ENCODE measurements at places on chromosomes 5 and 9.

GRCh38 chr5:59099270-59099994 lies 516.6 kb downstream of the RAB3C start:
- DNase-seq: no peak

- no peak for DNase-seq
These were observed 26.7 kb downstream of the LNPEP start for GRCh38 chr5:96962540-96962991.

- no peak for DNase-seq
These were observed 27.3 kb downstream of the CLTA start for GRCh38 chr9:36218011-36218410.

- no peak for DNase-seq
These were observed 26.0 kb downstream of the KDM4C start for GRCh38 chr9:6783753-6784152.

DNA sequence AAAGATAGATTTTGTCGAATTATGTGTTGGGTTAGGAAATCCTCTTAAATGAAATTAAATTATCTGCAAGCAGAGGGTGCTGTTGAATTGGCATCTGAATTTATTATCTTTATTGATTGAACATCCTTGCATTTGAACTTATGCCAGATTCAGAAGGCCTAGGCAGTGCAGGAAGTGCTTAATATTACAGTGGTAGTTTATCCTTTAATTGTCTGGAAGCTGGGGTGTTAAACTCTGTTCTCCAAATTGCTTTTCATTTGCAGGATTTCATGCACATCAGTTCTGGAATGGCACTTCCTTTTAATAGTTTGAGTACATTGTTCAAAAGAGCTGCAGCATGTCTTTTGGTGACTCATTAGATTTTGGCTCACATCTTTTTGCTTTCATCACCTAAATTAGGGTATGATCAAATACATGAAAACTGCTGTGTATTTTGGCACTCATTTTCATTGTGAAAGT lies 186.3 kb downstream of the KDM4C start:
- DNase-seq: no peak

DNA sequence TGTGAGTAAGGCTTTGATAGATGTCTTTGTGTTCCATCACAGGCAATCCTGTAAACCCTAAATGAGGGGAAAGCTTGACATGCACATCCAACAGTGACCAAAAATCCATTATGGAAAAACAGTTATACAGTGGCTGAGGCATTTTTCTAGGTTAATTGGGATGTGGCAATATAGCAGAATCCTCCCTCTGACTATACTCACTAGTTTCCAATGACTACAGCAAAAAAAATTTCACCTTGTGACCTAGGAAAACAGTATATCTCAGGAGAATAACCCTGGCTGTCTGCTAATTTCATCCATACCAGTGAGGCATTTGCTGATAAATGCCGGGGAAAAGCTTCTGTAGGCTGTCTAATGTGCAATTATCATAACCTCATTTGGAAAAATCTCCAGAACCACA lies 49.9 kb upstream of the SNCAIP start:
- no peak for DNase-seq

DNA sequence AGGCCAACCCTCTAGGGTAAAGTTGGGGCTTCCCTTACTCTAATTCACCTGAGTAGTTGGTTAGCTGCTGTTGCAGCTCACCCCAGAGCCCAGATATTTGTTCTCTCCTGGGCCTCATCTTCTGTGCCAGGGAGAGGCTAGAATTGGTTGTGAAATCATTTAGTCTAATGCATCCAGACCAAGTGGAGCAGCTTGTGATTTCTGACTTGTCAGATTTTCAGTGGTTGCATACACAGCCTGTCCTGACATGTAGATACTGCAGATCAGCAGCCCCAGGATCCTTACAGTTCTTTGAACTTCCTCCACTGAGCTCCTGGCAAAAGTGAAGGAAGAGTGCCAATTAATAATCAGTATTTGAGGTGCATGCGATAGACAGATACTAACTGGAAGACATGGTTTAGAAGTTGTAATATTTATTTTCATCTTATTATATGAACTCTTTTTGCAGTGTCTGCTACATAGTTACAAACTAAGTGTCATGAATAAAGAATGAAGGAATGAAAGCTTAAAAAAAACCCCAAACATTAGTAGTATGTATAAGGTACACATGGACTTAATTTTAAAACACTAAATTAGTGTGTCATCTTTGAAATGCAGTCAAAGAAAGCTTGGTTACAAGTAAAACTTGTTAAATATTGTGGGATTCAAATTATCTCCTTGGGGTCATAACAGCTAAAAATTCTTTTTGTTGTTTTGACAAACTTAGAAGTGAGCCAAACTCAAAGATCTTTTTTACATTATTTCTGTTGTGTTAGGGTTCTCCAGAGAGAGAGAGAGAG lies 128.5 kb downstream of the VPS13A start:
- DNase-seq: no peak

- DNase-seq: no peak
These were observed 200.8 kb downstream of the RGS3 start for GRCh38 chr9:113664181-113664875.

GRCh38 chr5:9009931-9010651 lies 535.8 kb downstream of the SEMA5A start:
- no peak for DNase-seq

DNA sequence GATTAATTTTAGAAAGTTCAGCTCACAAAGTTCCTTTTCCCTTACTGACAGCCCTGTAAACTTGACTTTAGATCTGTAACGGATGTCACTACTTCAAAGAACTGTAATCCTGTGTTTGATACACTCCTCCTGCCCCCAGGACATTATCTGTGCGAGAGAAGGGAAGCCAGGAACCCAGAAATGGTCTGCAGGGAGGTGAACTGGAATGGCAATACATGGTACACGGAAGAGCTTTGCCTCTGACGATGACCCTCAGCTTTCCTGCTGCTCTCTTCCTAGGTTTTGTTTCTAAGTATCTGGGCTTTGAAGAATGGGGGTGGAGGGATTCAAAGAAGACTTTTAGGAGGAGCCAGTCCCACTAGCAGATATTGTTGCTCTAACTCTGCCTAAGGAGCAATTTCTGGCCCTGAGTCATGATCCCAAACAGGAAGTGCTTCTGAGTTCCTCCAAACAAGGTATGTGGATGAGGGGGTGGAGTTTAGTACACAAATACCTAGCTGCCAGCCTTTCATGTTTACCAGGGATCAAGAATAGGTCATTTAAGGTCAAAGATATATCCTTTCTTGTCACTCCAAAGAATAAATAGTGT lies 43.4 kb upstream of the TMC1 start:
- DNase-seq: peak; percentile 81

- no peak for DNase-seq
These were observed 3.1 kb upstream of the SPATA24 start for GRCh38 chr5:139406963-139407362.

GRCh38 chr5:140336388-140336787 lies 10.0 kb downstream of the HBEGF start:
- DNase-seq: no peak

Data from ELF-1 (cell line).